ENCODE measurements at places on chromosomes 1 and 21. TPM values are rescaled to one million over a fixed set of nuclear protein-coding genes. Genes with fewer than 3 reads are reported as not detected.

DNA sequence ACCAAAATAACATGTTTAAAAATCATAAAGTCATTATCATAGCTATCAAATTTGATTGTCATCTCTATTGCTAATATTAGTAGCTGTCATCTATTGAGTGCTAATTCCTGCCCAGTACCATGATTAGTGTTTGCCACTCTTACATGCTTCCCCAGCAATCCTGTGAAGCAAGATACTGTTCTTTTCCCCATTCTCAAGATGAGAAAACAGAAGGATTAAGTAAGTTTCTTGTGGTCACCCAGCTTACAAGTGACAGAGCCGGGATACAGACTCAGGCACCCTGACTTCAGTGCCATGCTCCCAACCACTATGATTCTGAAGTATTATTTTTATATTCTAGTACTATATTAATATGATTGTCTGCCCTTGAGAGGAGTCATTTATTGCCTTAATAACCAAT lies 36.5 kb downstream of the LRRC8C start:
- no peak for DNase-seq

Gene VHLL
- total RNA-seq = not detected

DNA sequence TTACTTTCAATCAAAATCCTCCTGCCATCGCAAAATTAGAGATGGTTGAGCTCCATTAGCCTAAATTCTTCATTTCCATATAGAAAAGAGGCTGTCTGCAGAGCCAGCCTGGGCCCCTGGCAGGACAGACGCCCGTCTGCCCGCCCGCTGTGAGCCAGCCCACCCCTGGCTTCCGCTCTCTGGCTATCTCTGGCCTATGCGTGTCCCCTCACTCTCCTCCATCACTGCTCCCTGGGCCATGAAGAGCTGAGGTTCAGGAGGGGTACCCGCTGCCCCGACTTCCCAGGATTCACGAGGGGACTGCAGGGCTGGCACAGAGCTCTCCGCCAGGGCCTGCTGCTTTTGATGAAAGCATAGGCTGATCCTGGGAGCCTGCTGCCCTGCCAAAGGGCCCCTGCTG lies 117.6 kb downstream of the CASZ1 start:
- DNase-seq = no peak

DNA sequence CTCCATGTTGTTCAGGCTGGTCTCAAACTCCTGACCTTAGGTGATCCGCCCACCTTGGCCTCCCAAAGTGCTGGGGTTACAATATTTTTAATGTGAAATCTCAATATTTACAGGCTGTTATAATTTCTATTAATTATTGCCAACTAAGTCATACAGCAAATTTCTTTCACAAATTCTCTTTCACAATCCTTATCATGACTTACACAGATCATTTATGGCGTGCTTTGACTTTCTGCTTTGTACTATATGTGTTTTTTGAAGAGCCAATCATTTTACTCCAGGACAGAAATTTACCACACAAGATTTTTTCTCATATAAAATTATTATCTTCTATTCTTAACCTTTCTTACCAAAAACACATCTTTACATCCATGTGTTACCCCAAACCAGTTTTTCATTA lies 1729.9 kb downstream of the NCAM2 start:
- DNase-seq = no peak

Gene S100A6
- 754 TPM for total RNA-seq

GRCh38 chr1:162248854-162249535 lies 127.7 kb downstream of the SPATA46 start:
- DNase-seq = no peak

Gene RORC
- 0.17 TPM for total RNA-seq

Gene C1orf167
- not detected for total RNA-seq

Gene SLC1A7
- total RNA-seq = not detected

Gene FAM43B
- total RNA-seq = 0.13 TPM

- no peak for DNase-seq
Observed at GRCh38 chr1:77560741-77561140, 121.7 kb downstream of the ZZZ3 start.

- no peak for DNase-seq
Observed at GRCh38 chr1:206455666-206456344, 14.5 kb upstream of the IKBKE start.

- DNase-seq = peak; percentile 80
Observed at GRCh38 chr1:214525535-214526019, 25.8 kb downstream of the PTPN14 start.

GRCh38 chr1:199979071-199979470 lies 48.4 kb upstream of the NR5A2 start:
- DNase-seq = no peak

Gene TNN
- not detected for total RNA-seq

Gene TAL1
- total RNA-seq = 0.71 TPM

Gene KDF1
- total RNA-seq = 11.0 TPM

DNA sequence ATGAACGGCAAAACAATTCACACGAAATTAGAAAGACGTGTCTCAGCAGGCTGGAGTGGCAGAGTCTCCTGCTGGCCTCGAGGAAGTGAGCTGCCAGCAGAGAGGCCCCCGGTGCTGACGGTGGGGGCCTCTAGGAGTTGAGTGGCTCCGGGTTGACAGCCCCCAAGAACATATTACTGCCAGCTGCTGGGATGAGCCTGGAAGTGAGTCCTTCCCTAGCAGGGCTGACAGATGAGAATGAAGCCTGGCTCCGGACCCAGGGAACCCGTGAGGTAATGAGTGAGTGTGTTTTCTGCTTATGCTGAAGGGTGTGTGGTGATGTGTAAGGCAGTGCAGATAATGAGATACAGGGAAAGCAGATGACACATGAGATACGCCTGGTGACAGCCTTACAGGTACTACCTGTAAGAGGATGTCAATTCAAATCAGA lies 23.5 kb upstream of the LRRC47 start:
- no peak for DNase-seq

GRCh38 chr1:104125970-104126369 lies 376.3 kb downstream of the AMY1C start:
- no peak for DNase-seq

Gene EPS8L3
- 0.55 TPM for total RNA-seq

DNA sequence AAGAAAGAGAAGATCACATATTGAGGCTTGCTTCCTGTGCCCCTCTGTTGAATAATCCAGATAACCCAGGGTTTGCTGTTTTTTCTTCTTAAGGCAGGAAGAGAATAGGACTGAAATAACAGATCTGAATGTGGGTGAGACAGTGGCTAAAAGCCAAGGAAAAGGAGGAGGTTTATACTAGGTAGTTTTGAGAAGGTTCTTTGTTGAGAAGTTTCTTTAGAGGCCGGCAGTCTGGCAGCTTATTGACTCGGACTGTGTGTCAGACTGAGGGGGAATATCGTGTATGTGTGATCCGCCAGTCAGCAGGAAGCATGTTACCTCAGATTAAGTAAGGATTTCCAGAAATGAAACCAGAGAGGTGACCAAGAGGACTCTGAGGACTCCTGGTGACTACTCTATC lies 119.8 kb downstream of the PLA2G4A start:
- DNase-seq = no peak

DNA sequence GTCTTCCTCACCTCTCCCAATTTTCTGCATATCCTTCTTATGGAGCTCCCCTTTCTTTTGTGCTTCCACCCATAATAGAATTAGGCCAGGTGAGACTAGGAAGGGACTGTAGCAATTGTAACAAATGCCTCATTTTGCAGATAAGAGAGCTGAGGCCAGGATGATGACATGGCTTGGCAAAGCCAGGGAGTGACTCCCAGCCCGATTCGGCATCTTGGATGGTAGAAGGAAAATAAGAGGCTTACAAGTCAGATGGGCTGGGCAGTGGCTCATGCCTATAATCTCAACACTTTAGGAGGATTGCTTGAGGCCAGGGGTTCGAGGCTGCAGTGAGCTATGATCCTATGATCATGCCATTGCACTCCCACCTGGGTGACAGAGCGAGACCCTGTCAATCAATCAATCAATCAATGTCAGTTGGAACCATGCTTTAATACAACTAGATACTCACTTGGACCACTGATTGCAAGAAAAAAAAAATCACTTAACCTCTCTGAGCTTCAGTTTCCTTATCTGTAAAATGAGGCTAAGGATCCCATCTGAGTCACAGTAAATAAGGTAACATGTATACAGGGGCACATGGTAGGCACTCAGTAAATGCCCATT lies 51.6 kb downstream of the PLEKHA6 start:
- DNase-seq = no peak

GRCh38 chr1:17118268-17118667 lies 983 bp downstream of the PADI2 start:
- DNase-seq = no peak

- no peak for DNase-seq
Observed at GRCh38 chr1:215005078-215005477, 77.5 kb upstream of the KCNK2 start.

Gene B3GALT2
- not detected for total RNA-seq

GRCh38 chr1:11061652-11062365 lies 2.0 kb upstream of the SRM start:
- DNase-seq = no peak

Gene CACNA1S
- total RNA-seq = not detected

Gene C1orf53
- total RNA-seq = 9.9 TPM

GRCh38 chr1:246791303-246791918 lies 67.2 kb downstream of the SCCPDH start:
- DNase-seq = no peak

Gene TFF1
- total RNA-seq = not detected

DNA sequence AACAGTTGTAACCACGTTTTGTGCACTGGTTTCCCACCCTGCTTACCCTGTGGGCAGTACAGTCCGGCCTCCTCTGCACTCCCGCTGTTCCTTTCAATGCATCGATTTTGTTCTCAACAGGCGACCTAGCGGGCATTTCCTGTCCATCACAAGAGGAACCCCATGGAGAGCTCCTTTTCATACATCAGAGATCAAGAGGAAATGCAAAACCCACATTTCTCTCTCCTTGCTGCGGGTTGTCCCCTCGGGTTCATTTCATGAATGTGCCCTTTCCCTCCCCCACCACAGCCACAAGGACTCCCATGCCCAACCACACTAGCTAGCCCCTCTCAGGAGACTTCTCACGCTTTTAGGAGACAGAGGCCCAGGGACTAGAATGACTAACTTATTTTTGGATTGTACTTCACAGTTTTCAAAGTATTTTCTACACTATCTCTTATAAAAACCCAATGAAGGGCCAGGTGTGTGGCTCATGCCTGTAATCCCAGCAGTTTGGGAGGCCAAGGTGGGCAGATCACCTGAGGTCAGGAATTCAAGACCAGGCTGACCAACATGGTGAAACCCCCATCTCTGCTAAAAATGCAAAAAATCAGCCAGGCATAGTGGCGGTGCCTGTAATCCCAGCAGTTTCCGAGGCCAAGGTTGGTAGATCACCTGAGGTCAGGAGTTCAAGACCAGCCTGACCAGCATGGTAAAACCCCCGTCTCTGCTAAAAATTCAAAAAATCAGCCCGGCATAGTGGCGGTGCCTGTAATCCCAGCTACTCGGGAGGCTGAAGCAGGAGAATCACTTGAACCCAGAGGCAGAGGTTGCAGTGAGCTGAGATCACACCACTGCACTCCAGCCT lies 18.4 kb downstream of the ATP1A4 start:
- no peak for DNase-seq

- DNase-seq = no peak
Observed at GRCh38 chr1:114302821-114303220, 149.2 kb upstream of the SYT6 start.

DNA sequence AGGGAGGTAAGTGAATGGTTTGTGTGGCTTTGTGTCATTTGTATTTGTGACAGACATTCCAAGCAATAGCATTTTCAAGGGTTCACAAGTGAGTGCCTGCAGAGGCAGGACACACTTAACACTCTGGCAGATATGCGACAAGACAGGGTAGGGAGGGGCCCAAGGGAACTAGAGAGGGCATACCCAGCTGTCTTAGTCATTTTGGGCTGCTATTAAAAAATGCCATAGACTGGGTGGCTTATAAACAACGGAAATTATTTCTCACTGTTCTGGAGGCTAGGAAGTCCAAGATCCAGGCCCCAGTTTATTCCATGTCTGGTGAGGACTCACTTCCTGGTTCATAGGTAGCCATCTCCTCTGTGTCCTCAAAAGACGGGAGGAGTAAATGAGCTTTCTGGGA lies 137.4 kb downstream of the FGGY start:
- DNase-seq = no peak

DNA sequence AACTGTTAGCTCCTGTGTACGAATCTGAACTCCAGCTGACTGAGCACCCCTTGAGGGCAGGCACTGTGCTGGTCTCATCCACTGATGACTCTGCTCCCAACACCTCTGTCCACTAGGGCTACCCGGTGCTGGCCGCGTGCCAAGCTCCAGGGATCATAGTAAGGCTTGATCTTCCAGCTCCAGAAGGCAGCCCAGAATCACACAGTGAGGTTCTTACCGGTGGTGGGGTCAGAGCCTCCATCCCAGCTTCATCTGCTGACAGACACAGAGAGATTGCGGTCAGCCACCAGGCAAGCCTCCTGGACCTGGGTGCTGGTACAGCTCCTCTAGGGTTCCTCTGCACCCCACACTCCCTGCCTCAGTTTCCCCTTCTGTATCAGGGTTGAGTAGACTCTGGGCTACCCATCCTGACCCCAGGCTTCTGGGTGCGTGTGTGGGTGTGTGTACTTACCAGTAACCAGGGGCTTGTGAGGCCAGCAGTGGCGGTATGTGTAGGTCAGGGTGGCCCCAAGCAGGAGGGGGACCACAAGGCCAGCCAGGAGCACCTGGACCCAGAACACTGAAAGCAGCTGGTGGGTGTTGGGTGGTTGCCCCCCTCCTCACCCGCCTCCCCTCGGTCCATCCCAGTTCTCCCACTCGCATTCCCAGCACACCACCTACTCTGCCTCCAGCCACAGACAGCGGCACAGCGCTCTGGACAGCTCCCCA lies 3.4 kb downstream of the TNFRSF25 start:
- DNase-seq = no peak

- DNase-seq = no peak
Observed at GRCh38 chr1:201578008-201578888, 39.3 kb downstream of the NAV1 start.

Gene LRRC52
- total RNA-seq = not detected

DNA sequence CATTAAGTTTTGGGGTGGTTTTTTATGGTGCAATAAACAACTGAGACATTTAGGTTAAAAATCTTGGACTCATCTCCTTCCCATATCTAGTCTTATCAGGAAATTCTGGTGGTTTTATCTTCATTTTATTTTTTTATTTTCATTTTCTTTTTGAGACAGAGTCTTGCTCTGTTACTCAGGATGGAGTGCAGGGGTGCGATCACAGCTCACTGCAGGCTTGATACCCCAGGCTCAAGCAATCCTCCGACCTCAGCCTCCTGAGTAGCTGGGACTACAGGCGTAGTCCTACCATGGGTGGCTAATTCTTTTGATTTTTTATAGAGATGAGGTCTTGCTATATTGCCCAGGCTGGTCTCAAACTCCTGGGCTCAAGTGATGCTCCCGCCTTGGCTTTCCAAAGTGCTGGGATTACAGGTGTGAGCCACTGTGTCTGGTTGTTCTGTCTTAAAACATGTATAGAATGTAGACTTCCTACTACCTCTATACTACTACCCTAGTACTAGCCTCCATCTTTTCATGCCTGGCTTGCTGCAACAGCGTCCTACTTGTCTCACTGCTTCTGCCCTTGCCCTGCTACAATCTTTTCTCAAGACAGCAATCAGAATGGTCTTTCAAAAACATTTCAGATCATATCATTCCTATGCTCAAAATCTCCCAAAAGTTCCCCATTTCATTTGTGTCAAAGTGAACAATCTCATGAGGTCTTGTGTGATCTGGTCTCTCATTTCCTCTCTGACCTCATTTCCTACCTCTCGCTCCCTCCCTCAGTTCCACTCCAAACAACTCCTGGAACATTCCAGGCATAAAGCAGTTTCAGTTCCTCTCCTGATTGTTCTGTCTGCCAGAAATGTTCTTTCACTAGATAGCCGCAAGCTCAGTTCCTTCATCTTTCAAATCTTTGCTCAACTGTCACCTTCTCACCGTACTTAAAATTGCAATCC lies 5.9 kb upstream of the FCGR2A start:
- no peak for DNase-seq

Measured in kidney epithelial cell (primary cell).